ENCODE measurements at places on chromosomes 1 and 21.
A peak's percentile ranks its signal among the peaks of the same experiment; 100 is the strongest.

DNA sequence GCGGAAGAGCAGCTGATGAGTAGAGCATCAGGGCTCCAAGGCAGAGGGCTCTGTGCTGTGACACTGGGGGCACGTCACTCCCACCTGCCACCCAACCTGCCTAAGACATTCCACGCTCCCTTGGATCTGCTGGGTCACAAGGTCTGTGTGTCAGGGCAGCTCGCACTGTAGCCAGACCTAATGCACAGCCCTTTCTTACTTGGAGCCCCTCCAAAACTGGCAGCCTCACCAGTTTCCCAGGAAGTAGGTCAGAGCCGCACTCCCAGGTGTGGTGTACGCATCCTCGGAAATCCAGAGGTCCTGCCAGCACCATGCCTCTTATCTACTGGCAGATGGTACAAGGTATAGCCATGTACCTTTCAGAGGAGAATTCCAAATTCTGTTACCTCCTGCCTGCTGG is 22.3 kb downstream of the DMRTB1 start:
- no peak for DNase-seq

DNA sequence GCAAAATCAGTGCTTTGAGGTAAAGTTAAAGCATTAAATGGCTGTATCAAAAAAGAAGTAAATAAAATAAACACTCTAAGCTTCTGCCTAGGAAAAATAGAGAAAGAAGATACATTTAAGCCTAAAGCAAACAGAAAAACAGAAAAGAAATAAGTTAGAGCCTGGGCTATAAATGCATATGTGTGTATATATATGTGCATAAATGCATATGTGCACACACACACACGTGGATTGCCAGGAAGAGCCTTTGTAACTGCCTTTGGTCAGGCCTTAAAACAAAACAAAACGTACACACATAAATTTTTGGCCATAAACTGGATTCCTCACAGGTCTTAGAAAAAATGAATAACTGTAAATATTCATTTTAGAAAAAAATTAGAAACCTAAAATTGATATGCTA is 925.8 kb downstream of the MRPL39 start:
- DNase-seq, result no peak

DNA sequence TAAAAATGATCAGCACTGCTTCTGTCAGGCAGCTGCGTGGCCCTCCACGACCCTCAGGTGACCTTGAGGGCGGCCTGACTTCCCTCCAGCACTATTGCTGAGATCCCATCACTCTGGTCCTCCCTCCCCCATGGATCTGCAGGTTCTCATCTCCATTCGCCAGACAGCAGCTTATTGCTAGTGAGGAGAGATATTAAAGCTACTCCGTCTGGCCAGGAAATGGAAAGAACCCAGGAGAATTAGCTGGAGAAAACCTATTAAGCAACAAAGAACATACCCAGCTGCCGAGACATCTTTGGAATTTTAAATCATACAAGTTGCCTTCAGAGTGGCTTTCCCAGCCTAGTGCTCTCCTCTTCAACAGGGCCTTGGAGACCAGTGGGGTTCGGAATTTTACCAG is 25.7 kb upstream of the KCNN3 start:
- DNase-seq, result no peak

- peak; percentile 65 for DNase-seq
Observed at GRCh38 chr1:225653463-225654276, 747 bp upstream of the ENAH start.

GRCh38 chr1:94332952-94333351 is 85.2 kb upstream of the ABCD3 start:
- no peak for DNase-seq

DNA sequence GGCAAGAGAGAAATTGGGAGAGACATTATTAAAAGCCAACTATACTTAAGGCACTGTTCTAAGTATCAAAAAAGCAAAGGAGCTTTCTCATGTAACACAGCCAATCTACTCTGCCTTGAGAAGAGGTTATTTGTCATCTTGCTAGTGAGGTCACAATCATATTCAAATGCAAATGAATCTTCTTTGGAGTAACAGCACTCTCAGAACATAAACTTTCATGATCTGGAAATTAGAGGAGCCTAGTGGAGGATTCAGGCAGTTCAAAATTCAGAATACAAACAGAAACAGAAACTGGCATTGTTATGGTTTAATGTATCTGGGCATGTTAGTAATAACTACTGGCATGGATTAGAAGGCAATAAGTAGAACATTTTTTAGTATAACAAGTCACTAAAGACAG is 57.4 kb downstream of the ARID4B start:
- no peak for DNase-seq

GRCh38 chr21:15415541-15416261 is 314.1 kb upstream of the USP25 start:
- no peak for DNase-seq

DNA sequence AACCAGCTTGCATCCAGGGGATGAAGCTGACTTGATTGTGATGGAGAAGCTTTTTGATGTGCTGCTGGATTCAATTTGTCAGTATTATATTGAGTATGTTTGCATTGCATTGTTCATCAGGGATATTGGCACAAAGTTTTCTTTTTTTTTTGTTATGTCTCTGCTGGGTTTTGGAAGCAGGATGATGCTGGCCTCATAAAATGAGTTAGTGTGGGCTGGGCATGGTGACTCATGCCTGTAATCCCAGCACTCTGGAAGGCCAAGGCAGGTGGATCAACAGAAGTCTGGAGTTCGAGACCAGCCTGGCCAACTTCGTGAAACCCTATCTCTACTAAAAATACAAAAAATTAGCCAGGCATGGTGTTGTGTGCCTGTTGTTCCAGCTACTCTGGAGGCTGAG is 8.6 kb downstream of the OR2L3 start:
- no peak for DNase-seq

DNA sequence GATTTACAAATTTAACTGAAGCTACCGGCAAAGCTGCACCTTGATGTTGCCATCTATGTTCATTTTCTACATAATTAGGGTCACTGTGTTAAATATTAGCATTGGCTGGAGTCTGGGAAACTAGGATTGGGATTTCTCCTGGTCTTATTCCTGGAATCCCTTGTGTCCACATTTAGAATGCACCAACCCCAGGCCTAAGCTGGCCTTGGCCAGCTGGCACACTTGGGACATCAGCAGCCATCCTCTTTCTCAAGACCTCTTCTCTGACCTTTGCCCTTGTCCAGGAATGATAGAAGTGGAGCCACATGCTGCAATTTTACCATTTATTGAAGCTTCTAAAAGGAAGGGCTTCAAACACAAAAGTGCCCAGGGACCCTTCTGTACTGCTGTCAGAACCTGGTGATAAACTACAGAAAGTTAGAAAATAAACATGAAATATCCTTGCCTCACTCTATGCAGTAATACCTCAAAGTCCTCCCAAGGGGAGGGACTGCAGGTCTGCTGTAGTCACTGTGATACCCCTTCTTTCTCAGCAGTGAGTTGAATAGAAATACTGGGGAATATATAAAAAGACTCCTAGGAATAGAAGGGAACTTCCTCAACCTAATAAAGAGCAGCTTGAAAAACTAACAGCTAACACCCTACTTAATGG is 13.7 kb upstream of the PIGC start:
- no peak for DNase-seq
